Fibroblast of skin of back (primary cell): ENCODE measurements at places on chromosomes 5 and 9.

DNA sequence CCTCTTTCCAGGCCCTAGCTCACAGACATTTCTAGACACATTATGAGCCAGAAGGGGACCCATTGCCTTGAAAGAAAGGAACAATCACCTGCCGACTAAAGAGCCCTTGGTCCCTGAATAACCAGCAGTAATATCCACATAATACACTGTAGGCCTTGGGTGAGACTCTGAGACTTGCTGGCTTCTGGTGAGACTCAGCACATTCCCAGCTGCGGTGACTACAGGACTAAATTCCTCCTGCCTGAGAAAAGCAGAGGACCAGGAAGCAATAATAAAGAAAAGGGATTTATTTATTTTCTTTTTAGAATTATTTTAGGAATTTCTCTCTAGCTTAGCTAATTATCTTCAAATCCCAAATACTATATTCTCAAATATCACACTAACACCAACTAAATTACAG is 87.8 kb upstream of the RGS7BP start:
- DNase-seq = no peak

GRCh38 chr5:94244921-94245320 is 373.5 kb downstream of the KIAA0825 start:
- DNase-seq = no peak

GRCh38 chr5:133534566-133534965 is 77.8 kb downstream of the FSTL4 start:
- no peak for DNase-seq

- DNase-seq = no peak
These were observed 57.3 kb upstream of the DMRT1 start for GRCh38 chr9:784202-784601.

GRCh38 chr5:180142021-180142765 is 66.8 kb downstream of the RASGEF1C start:
- no peak for DNase-seq

DNA sequence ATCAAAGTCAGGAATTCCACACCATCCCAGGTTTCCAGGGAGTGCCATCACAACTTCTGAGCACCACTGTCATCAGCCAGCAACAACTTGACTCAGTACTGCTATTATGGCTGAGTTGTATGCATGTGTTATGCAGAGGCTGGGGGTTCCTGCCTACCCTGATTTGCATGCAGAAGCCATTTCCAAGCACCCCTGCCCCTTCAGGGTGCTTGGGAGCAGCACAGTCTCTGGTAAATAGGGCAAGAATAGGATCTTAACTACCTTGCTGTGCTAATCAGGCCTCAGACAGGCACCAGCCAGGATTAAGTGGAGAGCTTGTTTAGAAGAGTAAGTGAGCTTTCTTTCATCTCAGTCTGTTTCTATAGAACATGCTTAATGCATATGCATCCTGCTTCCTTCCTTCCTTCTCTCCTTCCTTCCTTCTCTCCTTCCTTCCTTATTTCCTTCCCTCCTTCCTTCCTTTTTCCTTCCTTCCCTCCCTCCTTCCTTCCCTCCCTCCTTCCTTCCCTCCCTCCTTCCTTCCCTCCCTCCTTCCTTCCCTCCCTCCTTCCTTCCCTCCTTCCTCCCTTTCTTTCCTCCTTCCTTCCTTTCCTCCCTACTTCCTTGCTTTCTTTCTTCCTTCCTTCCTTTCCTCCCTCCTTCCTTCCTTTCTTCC is 175.7 kb downstream of the FRMD3 start:
- no peak for DNase-seq

GRCh38 chr9:71608021-71608420 is 160.3 kb downstream of the CEMIP2 start:
- DNase-seq = no peak

DNA sequence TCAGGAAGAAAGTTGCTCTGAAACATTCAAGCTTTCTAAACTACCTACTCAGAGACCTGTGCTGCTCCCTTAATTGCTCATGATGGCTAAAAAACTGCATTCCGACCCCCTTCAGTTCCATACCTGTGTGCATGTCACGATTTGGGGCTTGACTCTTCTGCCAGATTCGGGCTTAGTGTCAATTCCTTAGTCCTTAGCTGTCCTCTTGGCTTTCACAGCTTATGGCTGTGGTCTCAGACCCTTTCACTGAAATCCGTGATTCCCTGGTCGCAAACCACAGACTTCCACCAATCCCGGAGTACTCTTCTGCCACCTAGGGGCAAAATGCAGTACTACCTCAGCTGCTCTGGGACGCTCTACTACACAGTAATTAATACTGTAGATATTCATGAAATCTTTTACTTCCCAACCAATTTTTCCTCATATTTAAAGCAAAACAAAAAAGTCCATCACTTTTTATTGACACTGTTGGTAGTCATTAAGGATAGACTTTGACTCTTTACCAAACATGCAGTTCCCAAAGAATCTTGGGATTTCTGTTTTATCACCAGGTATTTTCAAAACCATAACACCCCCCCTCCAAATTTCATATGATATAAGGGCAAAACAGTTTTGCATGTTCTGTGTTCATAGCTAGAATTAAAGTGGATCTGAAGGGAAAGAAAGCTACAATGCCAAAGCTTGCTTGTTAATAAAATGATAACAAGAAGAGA is 617.4 kb downstream of the SLCO4C1 start:
- DNase-seq = peak; percentile 53

- no peak for DNase-seq
These were observed at the start of gene DNAH5 for GRCh38 chr5:13944560-13945199. Gene DNAH5 (minus strand): TSS chr5:13944688. CDS start chr5:13944438, 250 bp downstream.

DNA sequence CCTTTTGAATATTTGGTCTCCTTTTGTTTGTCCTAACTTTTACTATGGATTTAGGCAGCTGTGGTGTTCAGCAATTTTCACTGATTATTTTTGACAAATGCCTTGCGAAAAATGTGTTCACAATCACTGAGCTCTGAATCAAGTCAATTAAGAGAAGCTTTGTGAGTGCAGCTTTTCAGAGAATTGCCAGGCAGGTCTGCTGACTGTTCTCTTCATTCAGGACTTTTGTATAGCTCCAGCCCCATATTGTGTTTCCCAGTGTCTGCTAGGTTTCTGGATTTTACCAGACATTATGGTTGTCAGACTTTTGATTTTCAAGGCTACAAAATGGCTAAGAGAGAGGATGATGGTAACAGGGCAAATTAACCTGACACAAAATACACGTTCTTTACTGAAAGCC is 1055.9 kb downstream of the CDH18 start:
- no peak for DNase-seq

DNA sequence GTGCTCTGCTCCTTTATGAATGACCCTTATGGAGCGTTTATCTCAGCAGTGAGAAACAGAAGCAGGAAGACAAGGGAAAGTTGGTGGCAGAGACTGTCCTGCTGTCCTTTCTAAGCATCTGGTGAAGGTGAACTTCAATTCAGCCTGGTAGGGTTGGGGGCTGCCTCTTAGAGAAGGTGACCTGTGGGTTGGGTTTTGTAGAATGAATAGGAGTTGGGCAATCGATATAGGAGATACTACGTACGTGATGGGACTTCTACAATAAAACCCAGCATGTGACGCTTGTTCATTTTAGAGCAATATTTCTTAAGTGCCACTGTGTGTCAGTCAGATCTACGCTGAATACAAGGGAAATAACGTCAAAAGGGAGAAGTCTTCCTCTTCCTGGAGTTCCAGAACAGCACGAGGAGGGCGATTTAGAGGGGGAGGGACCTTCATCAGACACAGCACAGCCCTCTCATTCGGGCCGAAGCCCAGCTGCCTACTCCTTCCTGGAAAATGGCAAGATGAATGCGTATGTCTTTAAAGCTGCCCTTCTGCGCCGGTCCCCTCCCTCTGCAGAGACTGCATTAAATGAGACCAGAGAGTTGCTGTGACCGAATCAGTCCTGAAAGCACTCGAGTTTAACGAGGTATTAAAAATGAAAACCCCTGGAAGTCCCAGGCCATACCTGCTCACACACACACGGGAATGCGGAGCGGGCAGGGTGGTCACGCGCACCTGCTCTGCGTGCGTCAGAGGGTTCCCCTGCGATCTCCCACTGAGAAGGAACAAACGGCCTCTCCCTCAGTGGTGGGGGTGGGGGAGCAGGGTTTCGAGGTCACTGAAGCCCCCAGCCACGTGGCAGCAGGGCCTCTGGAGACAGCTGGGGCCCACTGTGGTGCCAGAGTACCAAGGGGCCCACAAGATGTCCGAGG is 85.3 kb upstream of the SARDH start:
- DNase-seq = no peak

DNA sequence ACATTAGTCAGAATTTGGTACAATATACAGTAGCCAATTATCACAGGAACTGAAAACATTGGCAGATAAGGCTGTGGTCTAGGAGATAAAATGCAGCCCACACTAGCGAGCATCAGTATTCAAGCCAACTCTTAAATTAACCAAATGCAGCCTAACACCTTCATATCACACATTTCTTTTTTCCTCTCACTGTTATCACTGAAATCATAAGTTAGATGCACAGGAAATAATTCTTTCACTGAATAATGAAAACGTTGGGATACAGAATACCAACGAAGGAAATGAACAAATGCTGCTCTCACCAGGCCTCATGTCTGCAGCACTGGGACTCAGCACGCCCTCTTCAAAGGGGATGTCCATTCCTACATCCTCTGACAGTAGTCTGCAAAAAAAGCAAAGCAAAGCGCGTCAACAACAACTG is 109.1 kb upstream of the PCA3 start:
- peak; percentile 41 for DNase-seq

DNA sequence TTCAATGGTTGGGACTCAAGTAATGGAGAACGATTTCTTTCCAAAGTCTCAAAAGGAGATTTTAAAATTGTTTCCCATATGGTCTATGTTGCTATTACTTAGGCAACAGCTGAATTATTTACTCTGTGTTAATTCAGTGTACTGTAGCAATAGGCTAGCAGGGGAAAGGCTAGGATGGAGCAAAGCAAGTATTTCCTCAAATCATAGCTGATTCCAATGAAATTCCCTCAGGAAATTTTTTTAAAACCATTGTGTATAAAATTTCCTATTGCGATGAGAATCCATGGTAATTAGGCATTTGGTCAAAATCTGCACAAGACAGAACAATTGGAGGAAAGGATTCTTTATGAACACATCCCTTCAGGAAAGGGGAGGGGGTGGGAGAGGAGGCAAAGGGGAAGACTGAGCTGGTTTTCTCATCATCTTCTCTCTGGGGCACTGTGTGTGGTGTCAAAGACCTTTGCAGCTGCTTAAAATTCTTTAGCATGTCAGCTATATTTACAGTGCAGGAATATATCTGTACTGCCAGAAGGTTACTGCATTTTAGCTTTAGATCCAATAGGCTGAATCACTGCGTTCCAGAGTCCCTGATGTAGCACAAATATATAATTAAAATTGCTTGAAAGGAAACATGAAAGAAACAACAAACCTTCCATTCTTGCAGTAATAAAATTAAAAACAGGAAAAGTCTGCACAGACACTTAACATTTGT is 95.3 kb downstream of the ZNF608 start:
- peak; percentile 84 for DNase-seq

DNA sequence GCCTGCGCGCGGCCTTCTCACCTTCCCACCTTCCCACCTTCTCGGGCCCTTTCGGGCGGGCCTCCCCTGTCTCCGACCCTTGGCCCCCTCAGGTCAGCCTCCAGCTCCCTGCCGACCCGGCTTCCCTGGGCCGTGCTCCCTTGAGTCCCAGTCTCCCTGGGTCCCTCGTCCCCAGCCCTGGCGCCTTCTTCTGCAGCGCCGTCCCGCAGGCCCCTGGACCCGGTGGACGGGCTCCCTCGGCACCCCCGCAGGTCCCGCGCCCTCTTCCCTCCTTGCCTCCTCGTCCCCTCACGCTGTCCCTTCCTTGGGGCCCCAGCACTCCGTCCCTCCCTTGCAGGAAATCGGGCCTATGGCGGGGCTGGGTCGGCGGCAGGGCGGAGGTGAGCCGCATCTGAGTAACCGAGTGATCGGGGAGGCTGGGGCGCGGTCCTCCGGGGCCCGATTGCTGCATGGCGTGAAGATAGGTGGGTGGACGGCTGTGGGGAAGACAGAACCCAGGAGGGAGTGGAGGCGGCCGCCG is 7.6 kb downstream of the ARPC5L start:
- peak; percentile 25 for DNase-seq

DNA sequence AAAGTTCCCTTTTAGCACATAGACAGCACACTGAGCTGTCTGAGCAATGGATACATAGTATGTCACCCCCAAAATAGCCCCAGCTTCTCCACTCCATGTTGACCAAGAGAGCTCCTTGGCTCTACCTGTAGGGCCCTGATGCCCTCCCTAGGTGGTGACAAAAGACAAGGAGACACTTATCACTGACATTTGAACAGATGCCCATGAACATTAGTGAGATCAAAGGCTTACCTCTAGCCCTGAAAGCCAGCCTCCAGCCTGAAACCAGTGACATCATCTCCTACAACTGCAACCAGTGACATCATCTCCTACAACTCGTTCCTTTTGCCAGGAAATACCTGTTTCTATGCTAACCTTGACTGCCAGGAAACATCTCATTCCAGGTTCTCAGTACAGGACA is 122.7 kb downstream of the FSTL4 start:
- DNase-seq = no peak

GRCh38 chr5:932151-932627 is 39.5 kb downstream of the TRIP13 start:
- DNase-seq = no peak

DNA sequence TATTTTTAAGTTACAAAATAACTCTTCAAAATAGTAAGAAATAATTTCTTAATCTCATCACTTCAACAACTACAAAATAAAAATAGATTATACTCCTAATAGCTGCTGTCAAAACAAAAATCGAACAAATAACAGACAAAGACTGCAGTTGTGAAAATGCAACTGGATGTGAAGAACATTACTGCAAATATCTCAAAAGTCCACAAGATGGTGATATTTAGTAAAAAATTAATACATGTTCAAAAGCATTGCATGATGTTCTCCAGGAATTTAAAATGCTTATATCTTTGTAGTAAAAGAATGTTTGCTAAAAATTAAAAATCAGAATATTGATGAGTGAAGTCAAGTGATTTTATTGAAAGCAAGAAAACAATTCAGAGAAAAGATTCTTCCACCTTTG is 66.2 kb downstream of the MPDZ start:
- DNase-seq = peak; percentile 30

DNA sequence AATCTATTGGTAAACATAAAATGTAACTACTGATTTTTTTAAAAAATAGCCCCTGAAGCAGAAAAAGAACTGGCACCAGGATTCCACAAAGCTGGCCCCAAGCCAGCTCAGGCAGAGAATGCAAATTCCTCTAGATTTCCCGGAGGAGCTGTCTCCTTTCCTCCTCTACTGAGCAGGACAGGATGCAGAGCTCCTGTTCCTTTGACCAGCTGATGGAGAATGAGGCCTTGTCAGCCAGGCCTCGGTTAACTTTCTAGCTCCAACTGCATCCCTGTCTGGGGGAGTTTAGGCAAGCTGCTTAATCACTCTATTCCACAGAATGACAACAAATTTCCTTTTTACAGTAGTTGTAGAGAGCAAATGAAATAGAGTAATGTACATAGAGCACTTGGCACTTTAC is 155.5 kb downstream of the GNAQ start:
- peak; percentile 63 for DNase-seq

DNA sequence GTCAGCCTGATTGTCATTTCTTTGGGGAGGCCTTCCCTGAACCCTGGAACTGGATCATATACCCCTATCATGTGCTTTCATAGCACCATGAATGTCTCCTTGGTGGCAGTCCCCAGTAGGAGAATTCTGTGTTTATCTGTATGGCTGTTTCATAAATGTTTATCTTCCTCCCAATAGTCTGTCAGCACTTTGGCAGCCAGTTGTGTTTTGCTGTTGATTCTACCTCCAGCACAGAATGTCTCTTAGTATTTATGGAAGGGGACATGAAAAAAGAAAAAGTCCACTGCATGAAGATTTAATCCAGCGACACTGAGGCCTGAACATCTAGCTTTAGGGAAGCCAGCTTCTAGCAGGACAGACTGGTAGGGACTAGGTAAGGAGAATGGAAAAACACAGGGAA is 38.3 kb downstream of the GHR start:
- no peak for DNase-seq

- no peak for DNase-seq
These were observed 112.7 kb upstream of the IQGAP2 start for GRCh38 chr5:76290321-76290757.
